NCI-H446 (cell line): ENCODE measurements at places on chromosomes 1 and 21.

- no peak for DNase-seq
These were observed 25.4 kb downstream of the NUF2 start for GRCh38 chr1:163347106-163347505.

- no peak for DNase-seq
These were observed 32.1 kb downstream of the LYST start for GRCh38 chr1:235834620-235835019.

- no peak for DNase-seq
These were observed 1093.6 kb upstream of the B3GALT2 start for GRCh38 chr1:194279975-194280374.

GRCh38 chr1:11891433-11892186, 32.9 kb upstream of the NPPB start:
- DNase-seq = no peak

DNA sequence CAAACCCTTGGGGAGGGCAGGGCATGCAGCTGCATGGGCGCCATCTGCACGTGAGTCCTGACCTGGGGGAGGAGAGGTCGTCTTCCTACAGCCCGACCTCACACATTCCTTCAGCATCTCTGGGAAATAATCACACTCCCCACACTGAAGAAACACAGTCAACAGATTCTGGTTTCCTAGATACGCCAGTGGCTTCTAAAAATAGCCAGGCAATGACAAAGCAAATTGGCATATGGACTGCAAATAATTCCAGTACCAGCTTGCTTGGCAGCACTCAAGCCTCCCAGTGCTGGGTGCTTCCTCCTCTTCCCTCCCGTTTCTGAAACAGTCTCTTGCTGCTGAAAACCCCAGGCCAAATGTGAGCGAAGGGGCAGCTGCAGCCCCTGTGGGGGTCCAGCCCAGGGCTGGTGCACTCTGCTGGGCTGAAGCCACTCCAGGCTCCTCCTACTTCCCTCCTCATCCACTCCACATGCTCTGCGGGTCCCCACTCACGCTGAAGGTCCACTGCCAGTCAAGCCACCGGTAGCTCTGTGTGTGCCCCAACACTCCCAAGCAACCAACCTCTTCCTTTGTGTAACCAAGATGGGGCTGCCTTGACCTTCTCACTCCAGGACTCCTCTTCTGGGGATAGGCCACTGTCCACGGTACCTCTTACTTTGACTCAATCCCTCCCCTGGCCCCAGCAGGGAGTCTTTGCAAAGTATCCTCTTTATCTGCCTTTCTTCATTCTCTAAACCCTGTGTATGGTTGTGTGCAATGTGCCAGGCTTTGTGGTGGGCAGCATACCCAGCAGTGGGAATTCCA, 69.0 kb downstream of the KCND3 start:
- DNase-seq = peak; percentile 95

- no peak for DNase-seq
These were observed 51.5 kb upstream of the ERRFI1 start for GRCh38 chr1:8077602-8078001.

DNA sequence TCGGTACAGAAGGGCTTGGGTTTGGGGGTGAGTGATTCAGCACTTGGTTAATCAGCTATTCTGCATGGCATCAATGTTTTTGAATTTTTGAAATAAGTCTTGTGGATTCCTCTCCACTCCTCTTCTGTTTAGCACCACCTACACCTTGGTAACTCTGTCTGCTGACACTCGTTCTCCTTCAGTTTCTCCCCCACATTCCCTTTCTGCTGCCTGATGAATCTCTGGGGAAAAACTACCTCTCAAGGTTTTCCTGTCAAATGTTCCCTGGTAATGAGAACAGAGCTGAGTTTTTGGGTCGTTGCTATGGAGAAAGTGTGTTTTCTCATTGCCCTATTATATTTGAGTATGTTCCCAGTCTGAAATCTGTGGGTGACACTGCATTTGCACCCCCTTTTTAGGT, 108.2 kb downstream of the GABPA start:
- DNase-seq = no peak

DNA sequence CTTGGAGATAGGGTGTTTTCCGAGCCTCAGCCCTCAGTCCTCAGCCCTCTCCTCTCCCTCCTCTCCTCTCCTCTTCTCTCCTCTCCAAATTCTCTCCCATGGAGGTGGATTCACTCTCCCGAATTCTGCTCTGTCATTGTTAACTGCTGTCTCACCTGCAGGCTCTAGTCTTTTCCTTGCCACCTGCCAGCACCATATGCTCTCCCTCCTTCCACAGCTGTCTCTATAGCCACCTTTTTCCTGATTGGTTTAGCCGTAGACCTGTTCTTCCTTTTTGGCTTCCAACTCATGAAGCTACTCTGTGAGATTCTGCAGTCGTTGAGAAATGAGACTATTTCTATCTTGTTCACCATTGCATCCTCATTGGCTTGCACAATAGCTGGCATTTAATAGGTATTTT, 19.7 kb downstream of the COG2 start:
- no peak for DNase-seq

GRCh38 chr1:115275216-115275615, 62.8 kb downstream of the NGF start:
- peak; percentile 11 for DNase-seq

DNA sequence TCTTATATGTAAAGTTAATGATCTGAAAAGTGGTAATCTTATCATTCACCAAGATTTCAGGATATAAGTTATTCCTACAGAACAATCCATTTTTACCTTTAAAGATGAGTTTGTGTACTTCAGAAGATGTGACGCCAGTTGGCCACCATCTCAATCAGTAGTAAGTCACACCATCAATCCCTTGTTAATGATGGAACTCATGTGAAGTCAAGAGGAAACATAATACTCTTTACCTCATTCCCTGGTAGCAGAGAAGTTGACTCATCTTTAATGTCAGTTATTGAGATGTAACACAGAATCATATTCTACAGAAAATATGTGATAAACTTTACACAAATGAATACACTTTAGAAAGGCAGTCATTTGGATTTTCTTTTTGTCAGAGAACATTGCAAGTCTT, 38.2 kb downstream of the MRPL39 start:
- no peak for DNase-seq

DNA sequence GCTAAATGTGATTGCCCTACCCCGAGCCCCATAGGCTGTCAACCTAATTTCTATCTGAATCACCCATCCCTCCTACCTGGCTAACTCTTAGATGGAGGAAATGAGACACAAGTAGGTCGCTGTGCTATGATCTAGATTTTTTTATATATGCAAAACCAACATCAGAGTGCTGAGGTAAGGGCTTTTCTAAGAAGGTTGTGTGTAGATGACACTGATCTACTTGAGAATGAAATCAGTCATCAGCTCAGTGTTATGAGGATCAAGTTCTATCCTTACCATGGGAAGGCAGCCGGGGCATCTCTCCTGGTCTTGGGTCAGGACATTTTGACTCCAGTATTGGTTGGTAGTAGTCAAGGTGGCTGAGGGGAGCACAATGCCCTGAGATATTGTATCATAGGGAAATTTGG, 23.6 kb downstream of the SLAMF1 start:
- no peak for DNase-seq

DNA sequence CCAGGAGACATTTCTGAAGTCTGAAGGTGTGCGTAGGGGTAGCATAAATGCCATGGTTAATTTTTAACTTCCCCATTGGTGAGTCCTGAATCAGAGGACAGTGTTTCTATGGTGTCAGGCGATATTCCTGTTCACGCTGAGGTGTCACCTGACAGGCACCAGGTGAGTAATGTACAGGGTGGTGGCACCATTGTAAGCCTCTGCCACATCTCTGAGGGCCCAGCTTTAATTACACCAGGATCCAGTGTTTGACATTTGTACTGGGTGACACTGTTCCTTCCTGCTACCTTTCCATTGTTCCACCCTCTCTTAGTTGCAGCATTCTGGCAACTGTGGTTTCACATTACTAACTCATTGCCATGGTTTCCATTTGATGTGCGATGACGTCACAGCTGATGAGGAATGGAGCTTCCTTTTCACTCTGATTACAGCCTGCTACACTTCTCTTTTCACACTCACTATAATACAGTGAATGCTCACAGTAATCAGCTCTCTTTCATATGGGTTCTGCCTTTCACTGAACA, 40.6 kb upstream of the MARK1 start:
- DNase-seq = no peak

- no peak for DNase-seq
These were observed at the start of gene ERG for GRCh38 chr21:38498057-38498833. Gene ERG (minus strand): TSS chr21:38498477. CDS start chr21:38498380, 97 bp downstream.

GRCh38 chr1:53591924-53592323, 132.7 kb downstream of the DMRTB1 start:
- DNase-seq = no peak

- DNase-seq = no peak
These were observed 139.1 kb upstream of the ZC3H11B start for GRCh38 chr1:219751870-219752507.

DNA sequence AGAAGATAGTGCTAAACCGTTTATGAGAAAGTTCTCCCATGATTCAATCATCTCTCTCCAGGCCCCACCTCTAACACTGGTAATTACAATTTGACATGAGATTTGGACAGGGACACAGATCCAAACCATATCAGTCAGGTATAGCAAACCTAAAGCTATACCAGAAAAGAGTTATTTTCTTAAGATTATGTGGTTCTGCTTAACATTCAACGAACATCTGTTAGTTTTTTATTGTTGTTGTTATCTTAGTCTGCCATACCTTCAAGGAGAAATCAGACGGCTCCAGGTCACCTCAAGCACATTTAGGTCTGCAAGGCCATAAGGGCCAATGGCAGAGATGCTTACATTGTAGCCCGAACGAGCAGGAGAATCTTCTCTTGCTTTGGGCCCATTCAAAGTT, 89.5 kb upstream of the ETV3 start:
- DNase-seq = no peak

DNA sequence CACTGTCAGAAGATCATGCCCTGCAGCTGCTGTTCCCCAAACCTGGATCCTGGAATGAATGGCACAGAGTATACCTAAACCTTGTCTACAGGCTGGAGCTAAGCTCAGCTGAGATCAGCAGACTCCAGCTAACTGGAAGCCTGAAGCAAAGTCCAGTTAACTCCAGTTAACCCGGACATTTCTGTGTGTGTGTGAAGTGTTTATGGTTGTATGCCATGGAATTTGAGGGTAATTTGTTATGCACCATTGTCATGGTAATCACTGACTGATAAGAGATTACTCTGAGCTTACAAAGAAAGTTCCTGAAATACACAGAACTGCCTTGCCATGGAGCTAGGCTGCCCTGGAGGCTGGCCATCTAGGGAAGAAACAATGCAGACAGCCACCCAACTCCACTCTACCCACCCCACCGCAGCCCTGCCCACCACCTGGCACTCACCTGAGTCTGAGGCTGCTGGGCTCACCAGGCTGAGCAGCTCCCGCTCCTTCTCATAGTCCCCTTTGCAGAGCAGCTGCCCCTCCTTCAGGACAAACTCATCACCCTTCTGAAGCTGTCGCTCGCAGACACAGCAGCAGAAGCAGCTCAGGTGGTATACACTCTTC, 107.4 kb downstream of the LMX1A start:
- DNase-seq = no peak

DNA sequence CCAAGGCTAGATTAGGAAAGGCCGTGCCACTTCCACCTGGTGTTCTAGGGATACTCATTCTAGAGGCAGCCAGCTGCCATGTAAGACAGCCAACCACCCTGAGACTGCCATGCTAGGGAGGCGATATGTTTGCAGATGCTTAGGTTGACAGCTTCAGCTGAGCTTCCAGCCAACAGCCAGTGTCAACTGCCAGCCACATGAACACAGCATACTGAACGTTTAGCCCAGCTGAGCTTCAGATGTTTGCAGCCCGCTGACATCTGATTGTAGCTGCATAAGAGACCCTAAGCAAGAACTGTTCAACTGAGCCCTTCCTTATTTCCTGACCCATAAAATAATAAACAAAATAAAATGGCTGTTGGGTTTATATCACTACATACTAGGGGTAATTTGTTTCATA, 5.0 kb upstream of the KCNC4 start:
- DNase-seq = no peak
